Lung microvascular endothelial cell (primary cell): ENCODE measurements at places on chromosomes 5 and 9. TPM values are rescaled to one million over a fixed set of nuclear protein-coding genes. Genes with fewer than 3 reads are reported as not detected.

QRFP gene
- total RNA-seq: not detected in 2 replicates

ITGA2 gene
- 24.8 and 54.3 TPM in 2 replicates for total RNA-seq

MARVELD2 gene
- 1.1 and 2.0 TPM in 2 replicates for total RNA-seq

BSPRY gene
- not detected in 2 replicates for total RNA-seq

RAB3C gene
- total RNA-seq: under 0.01 and 0.22 TPM in 2 replicates

GPR21 gene
- 0.44 and 0.60 TPM in 2 replicates for total RNA-seq

HRCT1 gene
- 1.8 and 4.1 TPM in 2 replicates for total RNA-seq

TBC1D13 gene
- total RNA-seq: 8.9 and 13.1 TPM in 2 replicates

PCDHB13 gene
- total RNA-seq: 0.87 and 2.6 TPM in 2 replicates

N4BP3 gene
- 18.3 and 23.8 TPM in 2 replicates for total RNA-seq

DRD1 gene
- total RNA-seq: not detected in 2 replicates

SERINC5 gene
- 12.2 and 20.4 TPM in 2 replicates for total RNA-seq

GRIN3A gene
- total RNA-seq: not detected in 2 replicates

GLDC gene
- total RNA-seq: 1.8 and 3.5 TPM in 2 replicates

CCNJL gene
- 3.5 and 6.3 TPM in 2 replicates for total RNA-seq

F2RL1 gene
- 33.9 and 50.6 TPM in 2 replicates for total RNA-seq

ADGRD2 gene
- total RNA-seq: not detected in 2 replicates

C9 gene
- total RNA-seq: under 0.01 TPM in 2 replicates

PTGES2 gene
- 62.5 and 67.8 TPM in 2 replicates for total RNA-seq

CCDC192 gene
- not detected in 2 replicates for total RNA-seq

NTNG2 gene
- total RNA-seq: 0.40 and 1.1 TPM in 2 replicates

SLC27A6 gene
- under 0.01 TPM in 1 of 2 replicates, not detected in the other for total RNA-seq

FAM221B gene
- not detected in 2 replicates for total RNA-seq

LHX6 gene
- 0.40 and 1.7 TPM in 2 replicates for total RNA-seq

SPINK4 gene
- not detected in 2 replicates for total RNA-seq

CNOT8 gene
- 73.7 and 104 TPM in 2 replicates for total RNA-seq

SLC22A4 gene
- total RNA-seq: 2.4 and 4.4 TPM in 2 replicates

TRPM3 gene
- 0.40 and 1.1 TPM in 2 replicates for total RNA-seq

SH3GL2 gene
- total RNA-seq: not detected in 2 replicates

TRAF2 gene
- total RNA-seq: 10.9 and 14.7 TPM in 2 replicates

PCDHGB3 gene
- total RNA-seq: 2.0 and 3.8 TPM in 2 replicates

FGF10 gene
- not detected in 2 replicates for total RNA-seq

GARNL3 gene
- 2.4 and 2.6 TPM in 2 replicates for total RNA-seq

PRDM9 gene
- not detected in 2 replicates for total RNA-seq

MYMK gene
- not detected in 2 replicates for total RNA-seq

DIPK1B gene
- 64.7 and 91.1 TPM in 2 replicates for total RNA-seq

SAPCD2 gene
- total RNA-seq: 1.4 and 5.9 TPM in 2 replicates

EIF4E1B gene
- total RNA-seq: not detected in 2 replicates

JAKMIP2 gene
- total RNA-seq: not detected in 2 replicates

LCN6 gene
- not detected in 2 replicates for total RNA-seq

PCDHB6 gene
- under 0.01 and 0.20 TPM in 2 replicates for total RNA-seq

CARTPT gene
- not detected in 2 replicates for total RNA-seq

SLC36A2 gene
- not detected in 2 replicates for total RNA-seq

GABRA6 gene
- under 0.01 TPM in 1 of 2 replicates, not detected in the other for total RNA-seq

TRIM14 gene
- 0.40 and 1.3 TPM in 2 replicates for total RNA-seq

FAM81B gene
- 0.22 TPM in 1 of 2 replicates, not detected in the other for total RNA-seq

RNF180 gene
- 1.1 and 1.6 TPM in 2 replicates for total RNA-seq

ADAMTSL2 gene
- under 0.01 TPM in 2 replicates for total RNA-seq

ZNF354C gene
- 5.0 and 6.1 TPM in 2 replicates for total RNA-seq
